Inflammatory macrophage treated with lipopolysaccharide for 4 hours (primary cell): ENCODE measurements at places on chromosomes 1 and 21.
A peak's percentile ranks its signal among the peaks of the same experiment; 100 is the strongest.

DNA sequence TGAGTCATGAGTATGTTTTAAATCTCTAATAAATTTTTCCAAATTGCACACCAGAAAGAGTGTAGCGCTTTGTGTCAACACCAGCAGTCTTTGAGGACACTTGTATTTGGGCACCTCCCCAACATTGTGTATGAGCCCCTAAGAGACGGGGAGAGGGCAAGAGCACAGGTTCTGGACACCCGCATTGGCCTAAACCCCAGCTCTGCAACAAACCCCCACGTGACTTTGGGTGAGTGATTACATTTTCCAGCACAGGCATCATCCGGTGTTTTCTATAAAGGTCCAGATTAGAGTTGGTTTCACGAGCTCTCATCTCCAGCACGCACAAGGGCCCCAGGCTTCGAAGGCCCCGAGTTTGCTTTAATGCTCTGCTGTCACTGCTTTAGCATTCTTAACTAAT lies 66.3 kb upstream of the SLC45A1 start:
- no peak for DNase-seq

DNA sequence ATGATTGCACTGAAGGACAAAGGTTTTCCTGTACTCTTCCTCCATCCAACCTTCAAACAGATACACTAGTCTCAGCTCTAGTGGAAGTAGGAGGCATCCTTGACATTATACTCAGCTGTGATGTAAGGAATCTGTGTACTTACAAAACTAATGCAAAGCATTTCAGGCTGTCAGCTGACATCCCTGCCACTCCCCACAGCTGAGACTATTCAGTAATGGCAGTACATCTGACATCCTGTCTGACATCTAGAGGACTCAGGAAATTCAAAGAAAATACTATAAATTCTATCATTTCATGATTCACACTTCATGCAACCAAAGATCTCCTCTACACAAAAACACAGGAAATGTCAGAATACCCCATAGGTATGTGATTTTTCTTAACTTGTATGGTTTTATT lies 325.8 kb downstream of the SMYD3 start:
- peak; percentile 64 for DNase-seq

GRCh38 chr1:111895469-111895868 lies 94.0 kb downstream of the KCND3 start:
- DNase-seq = no peak

DNA sequence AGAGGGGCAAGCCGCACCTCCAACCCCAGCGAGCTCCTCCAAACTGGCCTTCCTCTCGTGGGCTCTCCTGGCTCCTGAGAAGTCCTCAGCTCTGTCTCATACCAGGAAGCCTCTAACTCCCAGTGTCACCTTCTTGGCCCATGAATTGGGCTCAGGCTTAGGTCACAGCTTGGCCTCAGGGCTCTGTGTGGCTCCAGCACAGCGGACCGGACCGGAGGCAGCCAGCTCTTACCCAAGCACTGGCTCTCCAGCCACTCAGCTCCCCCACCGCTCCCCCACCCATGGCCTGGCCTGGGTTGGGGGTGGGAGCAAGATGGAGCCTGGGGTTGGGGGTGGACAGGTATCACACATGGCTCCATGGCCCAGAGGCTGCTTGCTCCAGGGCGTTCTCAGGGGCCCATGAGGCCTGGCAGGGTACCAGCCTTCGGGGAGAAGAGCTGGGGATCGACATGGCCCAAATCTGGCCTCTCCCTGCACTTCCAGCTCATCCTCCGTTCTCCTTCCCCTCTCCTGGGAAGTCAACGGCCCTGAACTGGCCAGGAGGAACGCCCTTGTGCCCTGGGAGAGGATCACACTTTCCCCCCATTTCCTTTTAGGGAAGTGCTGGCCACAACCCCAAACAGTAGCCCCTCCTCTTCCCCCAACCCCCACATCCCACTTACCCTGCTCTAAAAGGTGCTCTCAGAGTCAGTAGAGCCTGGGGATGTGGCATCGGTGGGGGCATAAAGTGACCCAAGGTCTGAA lies 97.5 kb downstream of the CASZ1 start:
- DNase-seq = no peak

DNA sequence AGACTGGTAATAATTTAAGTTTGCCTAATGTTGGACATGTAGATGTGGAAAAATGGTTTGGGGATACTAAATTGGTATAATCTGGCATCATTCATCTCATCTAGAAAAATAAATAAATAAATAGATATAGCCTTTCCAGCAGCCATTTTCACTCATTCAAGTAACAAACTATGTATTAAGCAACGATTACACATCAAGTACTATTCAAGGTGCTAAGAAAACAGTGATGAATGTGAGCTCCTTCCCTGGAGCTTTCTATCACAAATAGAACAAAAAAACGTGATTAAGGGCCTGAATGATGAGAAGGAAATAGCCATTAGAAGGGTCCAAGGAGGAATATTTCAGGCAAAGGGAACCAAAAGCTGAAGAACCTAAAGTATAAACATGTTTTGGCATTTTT lies 37.1 kb downstream of the STIL start:
- DNase-seq = no peak

DNA sequence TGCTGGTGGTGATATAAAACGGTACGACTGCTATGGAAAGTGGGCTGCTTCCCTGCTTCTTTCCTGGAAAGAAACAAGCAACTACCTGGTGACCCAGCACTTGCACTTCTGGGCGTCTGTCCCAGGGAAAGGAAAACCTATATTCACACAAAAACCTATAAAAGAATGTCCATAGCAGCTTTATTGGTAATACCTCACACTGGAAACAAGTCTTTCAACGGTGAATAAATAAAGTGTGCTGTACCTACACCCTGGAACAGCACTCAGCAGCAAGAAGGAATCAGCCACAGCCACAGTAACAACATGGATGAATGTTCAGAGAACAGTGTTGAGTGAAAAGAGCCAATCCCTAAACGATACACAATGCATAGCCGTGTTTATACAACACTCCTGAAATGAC lies 19.9 kb downstream of the SLC19A1 start:
- no peak for DNase-seq

DNA sequence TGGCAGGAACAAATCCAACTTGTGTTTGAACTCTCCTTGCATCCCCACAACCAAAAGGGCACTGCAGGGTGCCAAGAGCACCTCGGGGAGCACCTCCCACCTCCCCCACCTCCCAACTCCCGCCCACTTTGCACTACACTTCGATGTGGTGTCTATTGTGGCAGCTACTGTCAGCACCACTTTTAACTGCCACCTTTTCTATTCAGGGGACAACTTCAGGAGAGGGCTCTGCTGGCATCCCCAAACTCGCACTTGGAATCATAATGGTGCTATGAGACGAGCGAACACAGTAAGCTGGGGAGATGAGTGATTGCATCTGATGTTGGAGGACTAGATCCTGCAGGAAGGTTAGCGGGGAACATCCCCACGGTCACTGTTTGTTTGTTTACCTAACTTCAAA lies 238.2 kb upstream of the PROX1 start:
- DNase-seq = no peak

DNA sequence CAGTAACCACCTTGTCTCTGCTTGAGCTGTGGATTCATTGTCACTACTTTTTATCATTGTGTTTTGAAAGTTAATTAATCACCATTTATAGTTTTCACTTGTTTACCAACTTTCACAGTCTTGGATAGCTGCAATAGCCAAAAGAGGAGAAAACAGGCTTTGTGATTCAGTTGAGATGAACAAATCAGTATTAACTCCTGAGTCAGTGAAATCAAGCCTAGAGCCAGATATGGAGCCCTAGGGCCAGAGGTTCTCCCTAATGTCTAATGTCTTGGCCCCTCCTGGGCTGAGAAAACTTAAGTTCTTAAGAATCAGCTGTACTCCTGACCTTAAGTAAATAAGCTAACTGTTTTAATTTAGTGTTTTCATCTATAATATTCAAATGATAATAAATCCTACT lies 228.8 kb downstream of the DNM3 start:
- no peak for DNase-seq

DNA sequence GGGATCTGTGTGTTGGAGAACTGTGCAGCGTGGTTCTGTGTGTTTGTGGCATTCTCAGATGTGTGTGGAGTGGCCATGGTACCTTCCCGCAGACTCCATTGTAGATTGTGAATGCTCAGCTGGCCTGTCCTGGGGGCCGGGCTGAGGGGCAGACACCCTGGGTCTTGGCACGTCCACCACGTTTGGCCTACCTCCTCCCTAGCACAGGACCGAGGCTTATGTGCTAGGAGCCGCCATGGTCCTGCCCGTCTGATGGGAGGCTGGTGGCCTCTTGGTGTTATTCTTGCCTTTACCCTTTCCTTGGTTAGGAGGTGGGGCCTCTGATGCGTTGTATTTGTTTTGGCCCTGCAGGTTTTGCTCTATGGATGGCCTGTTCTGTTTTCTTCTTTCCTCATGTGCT lies 25.1 kb downstream of the SNAP47 start:
- no peak for DNase-seq

DNA sequence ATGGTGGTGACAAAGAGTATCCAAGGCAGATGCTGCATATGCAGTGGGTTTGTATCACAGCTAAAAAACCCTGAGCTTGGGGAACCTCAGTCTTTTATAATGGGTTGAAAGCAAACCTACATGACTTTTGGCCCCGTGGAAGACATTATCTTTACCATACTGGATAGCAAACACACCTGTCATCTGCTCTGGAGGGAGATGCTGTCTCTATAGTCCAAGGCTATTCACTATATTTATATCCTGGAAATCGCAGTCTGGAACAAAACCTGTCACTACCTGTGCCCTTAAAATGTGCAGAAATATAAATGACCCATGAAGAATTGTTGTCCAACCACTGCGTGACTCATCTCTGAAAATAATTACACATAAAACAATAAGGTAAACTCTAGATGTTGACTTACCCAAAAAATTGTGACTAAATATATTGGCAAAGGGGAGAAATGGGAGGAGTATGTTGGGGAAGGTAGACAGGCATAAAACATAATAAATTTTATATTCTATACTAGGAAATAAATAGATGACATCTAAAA lies 121.0 kb upstream of the CXADR start:
- DNase-seq = no peak

- DNase-seq = no peak
These were observed 41.3 kb upstream of the GNG12 start for GRCh38 chr1:67874501-67875111.

GRCh38 chr1:38512789-38513188 lies 346.8 kb downstream of the RRAGC start:
- no peak for DNase-seq

DNA sequence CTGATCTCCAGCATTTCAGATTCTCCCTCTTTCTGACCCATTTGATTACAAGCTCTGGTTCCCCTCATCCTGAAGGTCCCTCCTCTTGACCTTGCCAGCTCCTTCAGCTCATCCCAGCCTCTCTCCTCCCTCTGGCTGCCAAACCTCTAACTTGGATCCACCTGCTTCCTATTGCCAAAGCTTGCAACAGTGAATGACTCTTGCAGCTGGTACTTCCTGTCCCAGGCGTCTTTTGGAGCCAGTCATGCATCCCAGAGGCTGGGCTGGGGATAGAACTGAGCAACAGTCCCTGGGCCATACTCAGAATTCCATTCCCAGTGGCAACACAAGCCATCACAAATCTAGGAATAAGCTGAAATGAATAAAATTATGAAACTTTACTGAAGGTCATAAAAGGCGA lies 27.7 kb upstream of the SPOCD1 start:
- no peak for DNase-seq

- peak; percentile 44 for DNase-seq
These were observed 184.9 kb downstream of the DUSP10 start for GRCh38 chr1:221557013-221557412.

DNA sequence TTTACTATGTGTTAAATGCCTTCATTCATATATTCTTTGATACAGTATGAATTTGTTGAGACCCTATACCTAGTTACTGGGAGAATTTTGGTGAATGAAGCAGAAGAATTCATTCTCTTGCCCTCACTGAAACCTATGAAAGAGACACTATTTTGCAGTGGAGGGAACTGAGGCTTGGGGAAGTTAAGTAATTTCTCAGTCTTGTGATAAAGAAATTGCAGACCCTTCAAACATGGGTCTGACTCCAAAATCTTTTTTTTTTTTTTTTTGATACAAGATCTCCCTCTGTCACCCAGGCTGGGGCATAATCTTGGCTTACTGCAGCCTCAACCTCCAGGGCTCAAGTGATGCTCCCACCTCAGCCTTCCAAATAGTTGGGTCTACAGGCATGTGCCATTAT lies 132.1 kb downstream of the DNM3 start:
- DNase-seq = peak; percentile 46

DNA sequence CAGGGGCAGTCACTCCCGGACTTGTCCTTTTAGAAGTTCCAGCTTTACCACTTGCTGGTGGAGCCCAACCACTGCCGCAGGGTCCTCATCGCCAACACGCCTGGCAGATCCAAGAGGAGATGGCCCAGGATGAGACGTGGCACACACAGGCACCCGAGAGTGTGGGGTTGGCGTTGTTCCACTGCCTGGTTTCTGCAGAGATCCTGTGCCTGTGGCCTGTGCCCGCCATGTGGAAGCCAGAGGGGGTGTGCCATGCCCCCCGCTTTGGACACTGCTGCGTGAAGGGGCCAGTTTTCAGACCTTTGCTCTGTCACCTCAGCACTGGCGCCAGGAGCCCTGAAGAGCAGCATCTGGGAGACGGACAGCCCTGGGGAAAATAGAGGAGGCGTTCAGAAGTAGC lies 10.8 kb downstream of the CD46 start:
- DNase-seq = no peak

DNA sequence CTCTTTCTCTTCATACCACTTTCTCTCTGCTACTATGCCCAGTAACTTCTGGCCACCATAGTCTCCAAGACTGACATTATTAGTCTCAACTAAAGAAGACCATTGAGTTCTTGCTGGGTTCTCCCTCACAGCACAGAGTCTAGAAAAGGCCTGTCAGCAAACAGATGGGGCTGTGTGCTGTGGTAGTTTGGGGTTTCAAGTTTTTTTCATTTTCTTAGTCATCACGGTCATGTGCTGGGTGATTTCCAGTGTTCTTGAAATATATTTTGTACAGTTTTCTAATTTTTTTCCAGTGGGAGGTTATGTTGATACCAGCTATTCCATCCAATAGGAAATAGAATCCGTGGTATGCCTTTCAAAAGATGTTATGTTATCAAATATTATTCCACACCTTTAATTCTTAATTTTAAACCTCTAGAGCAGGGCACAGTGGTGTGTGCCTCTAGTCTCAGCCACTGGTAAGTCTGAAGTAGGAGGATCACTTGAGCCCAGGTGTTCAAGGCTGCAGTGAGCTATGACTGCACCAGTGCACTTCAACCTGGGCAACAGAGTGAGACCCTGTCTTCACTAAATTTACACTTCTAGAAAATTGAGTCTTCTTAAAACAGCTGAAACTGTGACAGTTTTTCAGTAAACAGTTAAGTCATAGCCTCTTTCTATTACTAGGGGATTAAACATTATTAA lies 8.3 kb downstream of the CFHR2 start:
- DNase-seq = no peak

GRCh38 chr1:47913225-47913823 lies 83.9 kb downstream of the TRABD2B start:
- DNase-seq = no peak

DNA sequence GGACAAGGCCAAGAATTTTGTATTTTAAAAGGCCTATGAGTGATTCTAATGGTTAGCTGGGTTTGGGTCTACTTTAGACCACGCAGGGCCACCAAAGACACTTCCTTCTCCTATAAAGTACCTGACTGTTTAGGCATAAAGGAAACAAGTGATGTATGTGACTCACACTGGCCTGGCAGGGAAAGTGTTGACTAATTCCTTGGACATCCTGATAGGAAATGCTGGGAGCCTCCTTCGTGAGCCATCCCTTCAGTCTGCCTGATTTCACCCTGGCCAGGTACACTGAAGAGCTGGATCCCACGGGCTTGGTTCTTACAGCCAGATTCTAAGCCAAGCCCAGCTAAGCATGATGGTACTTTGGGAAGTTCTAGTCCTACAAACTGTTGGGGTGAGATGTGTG lies 100.5 kb upstream of the HMGB4 start:
- no peak for DNase-seq

GRCh38 chr1:8091691-8092090 lies 65.6 kb upstream of the ERRFI1 start:
- DNase-seq = no peak
